ENCODE measurements at places on chromosomes 1 and 21. TPM values are rescaled to one million over a fixed set of nuclear protein-coding genes. Genes with fewer than 3 reads are reported as not detected.

TMPRSS15 gene
- not detected for total RNA-seq

- DNase-seq = peak; percentile 90
Measured at GRCh38 chr1:15834406-15835204, 12.9 kb upstream of the SPEN start.

SYT6 gene
- 0.47 TPM for total RNA-seq

MTARC2 gene
- total RNA-seq = 18.8 TPM

C1orf141 gene
- total RNA-seq = not detected
